ENCODE measurements at places on chromosomes 4 and X. TPM values are rescaled to one million over a fixed set of nuclear protein-coding genes. Genes with fewer than 3 reads are reported as not detected.

The NR3C2 gene
- 1.9 TPM for total RNA-seq

The DTHD1 gene
- total RNA-seq: not detected

The NRK gene
- total RNA-seq: 0.06 TPM

GRCh38 chr4:90546114-90546513 is 418.9 kb downstream of the CCSER1 start:
- DNase-seq: peak; percentile 50

DNA sequence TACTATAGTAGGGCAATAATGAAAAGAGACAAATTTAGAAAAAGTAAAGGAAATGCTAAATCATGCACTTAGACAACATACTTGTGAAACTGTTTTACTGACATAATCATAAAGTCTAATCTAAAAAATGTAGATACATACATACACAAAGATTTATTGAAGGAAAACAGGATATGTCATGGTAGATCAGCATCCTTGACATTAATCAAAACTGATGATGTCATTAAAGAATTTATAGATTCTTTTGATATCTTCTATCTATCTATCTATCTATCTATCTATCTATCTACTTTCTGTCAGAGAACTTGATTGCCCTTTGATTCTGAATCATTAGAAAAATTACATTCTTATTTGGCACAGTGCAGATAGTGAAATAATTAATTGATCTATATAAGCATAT is 311.3 kb downstream of the CCSER1 start:
- DNase-seq: no peak

DNA sequence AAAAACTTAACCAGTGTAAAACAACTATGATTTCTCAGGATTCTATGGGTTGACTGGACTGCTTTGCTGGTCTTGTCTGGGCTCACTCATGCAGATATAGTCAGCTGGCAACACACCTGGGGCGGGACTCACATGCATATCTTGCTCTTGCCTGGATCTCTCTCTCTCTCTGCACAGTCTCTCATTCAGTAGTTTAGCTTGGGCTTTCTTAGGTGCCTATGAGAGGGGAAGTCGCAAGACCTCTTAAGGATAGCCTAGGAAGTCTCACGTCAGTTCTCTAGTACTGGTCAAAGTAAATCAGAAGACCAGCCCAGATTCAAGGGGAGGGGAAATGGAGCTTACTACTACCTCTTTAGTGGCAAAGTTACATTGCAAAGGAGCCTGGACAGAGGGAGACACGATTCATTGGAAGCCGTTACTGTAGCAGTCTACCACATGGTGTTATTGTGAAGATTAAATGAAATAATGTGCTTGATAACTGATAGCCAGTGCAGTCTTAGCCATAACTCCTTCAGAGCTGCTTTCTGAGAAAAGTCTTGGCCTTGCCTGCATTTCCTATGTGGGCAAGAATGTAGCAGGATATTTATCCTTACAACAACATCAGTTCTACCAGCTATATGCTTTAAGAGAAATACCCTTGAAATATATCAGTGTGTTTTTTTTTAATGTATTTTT is 2.1 kb downstream of the COPS4 start:
- DNase-seq: no peak

DNA sequence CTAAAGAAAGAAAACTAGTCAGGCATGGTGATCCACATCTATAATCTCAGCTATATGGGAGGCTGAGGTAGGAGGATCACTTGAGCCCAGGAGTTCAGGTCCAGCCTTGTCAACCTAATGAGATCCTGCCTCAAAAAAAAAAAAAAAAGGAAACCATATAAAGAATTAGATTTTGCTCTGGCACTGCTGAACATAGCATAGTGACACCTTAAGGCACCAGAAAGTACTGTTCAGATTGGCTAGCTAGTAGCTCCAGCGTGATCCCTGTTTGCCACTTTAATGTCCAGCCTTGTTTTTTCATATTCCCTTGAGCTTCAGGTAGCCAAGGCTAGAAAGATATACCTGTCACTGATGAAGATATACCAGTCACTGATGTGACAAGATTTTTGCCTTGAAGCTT is 34.1 kb downstream of the EXOC1 start:
- DNase-seq: no peak

DNA sequence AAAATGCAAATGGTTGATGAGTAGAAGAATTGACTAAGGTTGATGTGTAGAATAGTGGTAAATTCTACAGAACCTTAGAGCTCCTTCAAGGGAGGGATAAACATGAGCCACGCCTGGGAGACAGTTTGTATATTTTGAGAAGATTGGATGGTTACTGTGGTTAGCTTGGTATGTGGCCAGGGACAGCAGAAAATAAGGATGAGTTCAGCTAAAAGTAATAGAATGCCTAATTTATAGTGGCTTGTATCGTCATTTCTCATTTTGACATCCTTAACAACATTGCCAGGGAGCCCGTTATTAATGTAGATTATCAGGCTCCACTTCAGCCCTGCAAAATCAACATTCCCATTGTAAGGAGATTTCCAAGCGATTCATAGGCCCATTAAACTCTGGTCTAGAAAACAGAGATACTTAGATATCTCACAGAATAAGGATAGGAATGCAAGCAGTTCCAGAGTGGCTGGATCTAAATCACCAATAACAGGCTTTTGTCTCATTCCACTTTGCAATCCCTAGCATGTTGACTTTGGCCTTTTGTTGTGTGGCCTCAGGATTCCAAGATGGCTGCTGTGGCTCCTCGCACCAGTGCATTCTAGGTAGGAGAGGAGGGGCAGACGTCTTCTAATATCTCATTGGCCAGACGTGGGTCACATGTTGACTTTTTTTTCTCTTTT is 6.4 kb upstream of the PTTG2 start:
- peak; percentile 41 for DNase-seq

DNA sequence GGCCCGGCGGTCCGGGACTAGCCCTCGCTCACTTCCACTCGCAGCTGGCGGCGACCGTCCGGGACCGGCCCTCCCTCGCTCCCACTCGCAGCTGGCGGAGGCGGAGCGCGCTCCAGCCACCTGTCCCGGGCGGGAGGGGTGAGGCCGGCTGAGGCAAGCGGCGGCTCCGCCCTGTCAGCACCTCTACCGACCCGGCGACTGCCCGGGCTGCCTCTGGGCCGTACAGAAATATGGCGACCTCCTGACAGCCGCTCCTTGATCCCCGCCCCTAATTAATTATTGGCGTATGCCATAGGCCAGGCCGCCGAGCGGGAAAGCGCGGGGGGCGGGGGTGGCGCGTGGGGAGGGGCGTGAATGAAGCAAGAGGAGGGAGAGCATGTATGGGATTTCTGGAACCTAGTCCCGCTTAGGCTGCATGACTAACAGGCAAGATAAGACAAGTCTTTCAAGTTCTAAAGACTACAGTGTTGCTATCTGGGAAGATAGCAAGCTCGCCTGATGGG is at the start of gene MORC4:
Gene MORC4 (minus strand): TSS at position 200 of the 503 bp plus-strand sequence. CDS start 243 bp downstream, outside the sequence.
- DNase-seq: peak; percentile 65

DNA sequence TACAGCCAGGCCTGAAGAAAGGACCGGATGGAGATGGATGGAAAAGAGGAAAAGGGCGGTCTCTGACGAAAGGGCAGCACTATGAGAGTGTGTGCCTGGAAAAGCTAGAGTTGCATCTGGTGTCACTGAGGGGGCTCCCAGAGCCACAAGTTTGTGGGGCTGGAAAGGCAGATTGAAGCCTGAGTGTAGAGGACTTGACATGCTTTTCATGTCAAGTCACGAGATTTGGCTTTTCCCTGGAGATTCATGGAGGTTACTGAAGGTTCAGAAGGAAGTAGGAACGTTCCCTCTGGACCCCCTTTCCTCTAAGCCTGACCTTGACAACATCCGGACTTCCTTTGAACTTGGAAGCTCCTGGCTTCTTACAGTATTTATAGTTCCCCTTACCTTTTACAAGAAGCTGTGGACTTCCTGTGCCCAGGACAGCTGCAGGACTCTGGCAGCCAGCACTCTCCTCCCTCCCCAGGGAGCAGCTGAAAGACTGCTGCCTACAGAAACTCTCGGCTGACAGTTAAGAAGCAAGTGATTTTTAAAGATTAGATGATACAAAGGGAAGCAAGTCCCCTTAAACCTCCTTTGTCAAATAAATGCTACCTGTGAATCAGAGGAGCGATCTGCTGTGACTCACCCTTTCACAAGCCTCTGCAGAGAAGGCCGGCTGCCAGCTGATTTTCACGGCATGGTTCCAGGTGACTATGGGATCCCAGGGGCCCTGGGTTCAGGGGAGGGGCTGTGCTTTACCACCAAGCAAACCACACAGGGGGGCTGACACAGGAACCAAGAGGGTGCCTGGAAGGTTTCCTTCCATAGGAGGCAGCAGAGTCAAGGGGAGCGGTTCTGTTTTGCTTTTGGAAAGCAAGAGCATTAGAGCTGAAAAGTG is 72.9 kb upstream of the STIM2 start:
- DNase-seq: peak; percentile 81

DNA sequence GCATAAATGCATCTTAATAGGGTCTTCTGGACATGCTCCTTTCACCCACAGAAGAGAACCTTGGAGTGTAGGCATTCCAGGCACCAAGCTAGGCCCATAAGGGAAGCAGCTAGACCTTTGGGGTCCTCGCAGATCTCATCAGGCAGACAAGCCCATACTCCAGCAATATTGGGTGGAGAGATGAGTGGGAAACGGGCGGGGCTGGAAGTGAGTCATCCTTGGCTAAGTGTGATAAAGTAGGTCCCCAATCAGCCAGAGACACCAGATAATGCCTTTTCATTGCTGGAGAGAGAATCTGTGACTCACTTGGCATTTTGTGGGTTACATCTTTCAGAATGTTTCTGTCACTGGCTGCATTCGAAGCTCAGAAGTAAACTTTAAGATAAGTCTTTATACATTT is 133.3 kb upstream of the MBNL3 start:
- DNase-seq: peak; percentile 16

DNA sequence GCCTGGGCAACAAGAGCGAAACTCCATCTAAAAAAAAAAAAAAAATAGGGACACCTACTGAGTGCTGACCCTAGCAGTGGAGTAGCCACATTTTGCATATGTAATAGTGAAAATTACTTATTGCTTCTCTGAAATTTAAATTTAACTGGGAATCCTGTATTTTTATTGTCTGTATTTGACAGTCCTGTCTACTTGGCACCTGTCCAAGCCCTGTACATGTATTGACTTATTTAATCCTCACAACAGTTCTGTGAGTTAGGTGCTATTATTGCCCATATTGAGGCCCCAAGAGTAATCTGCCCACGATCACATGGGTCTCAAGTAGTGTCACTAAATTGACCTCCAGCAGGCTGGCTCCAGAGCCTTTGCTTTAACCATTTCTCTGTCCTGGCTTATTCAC is 81.6 kb downstream of the WDR19 start:
- DNase-seq: no peak

- peak; percentile 47 for DNase-seq
These were observed 27.3 kb downstream of the CT45A1 start for GRCh38 chrX:135740681-135741149.

DNA sequence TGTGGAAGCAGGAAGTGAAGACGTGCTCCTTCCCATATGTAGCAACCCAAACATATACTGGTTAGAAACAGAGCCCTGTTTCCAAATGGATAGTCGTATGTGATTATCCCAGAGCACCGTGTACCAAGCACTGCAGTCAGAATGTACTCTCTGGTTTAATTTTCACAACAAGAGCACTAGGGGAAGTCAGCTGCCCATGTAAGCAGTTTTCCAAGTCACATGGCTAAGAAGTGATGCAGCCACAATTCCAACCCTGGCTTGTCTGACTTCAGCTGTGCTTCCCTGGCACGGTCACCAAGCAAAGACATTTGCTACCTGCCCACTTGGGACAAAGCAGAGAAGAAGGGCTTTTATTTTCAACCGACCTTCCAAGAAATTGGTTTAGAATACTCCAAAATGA is 28.2 kb upstream of the CEP135 start:
- no peak for DNase-seq
